Posterior cingulate gyrus (tissue), 11 donors: ENCODE measurements at places on chromosomes 3 and 15.

DNA sequence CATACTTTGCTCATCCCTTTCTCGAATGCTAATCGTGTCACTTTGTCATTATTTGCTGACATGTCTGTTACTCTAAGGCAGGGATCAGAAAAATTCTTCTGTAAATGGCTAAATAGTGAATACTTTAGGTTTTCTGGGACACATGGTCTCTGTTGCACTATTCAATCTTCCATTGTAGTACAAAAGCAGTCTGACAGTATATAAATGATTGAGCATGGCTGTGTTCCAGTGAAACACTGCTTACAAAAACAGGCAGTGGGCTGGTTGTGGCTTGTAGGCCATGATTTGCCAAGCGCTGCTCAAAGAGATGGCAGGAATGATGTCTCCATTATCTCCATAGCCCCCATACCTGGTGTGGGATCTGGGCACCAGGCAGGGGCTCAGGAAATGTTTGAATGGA, 45.6 kb downstream of the TMEM266 start:
- no peak for DNase-seq

- DNase-seq, result no peak
Measured at GRCh38 chr3:21747376-21747775, 3.6 kb downstream of the ZNF385D start.

- no peak for DNase-seq
Measured at GRCh38 chr3:100556673-100557310, 52.6 kb upstream of the ADGRG7 start.

DNA sequence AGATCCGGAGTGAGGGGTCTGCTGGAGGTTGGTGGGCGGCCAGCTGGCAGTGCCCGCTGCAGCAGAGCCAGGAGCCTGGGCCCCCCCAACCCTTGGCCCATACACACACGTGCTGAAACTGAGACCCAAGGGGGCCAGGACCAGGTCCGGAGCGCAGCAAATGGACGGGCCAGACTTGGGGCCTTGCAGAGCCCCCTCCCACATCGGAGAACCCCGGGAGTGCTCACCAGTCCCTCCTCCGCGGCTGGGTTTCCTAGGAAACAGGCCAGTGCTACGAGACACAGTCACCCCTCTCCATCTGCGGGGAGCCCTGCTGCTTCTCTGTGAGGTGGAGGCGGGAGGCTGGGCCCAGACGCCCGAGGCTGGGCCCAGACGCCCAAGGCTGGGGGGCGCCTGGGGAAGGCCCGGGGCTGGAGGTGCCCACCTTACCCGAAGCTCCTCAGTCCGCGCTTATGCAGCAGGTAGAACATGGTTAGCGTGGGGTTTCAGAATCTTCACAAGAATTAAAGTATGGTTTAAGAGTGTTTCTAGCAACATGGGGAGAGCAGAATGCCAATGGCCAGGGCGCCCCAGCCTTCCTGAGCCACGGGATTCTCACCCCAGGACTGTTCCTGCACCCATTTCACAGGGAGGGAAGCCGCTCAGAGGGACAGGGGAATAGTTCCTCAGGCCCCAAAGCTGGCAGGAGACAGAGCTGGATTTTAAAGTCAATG, 135.0 kb upstream of the PRR20G start:
- DNase-seq, result peak; percentile 39

DNA sequence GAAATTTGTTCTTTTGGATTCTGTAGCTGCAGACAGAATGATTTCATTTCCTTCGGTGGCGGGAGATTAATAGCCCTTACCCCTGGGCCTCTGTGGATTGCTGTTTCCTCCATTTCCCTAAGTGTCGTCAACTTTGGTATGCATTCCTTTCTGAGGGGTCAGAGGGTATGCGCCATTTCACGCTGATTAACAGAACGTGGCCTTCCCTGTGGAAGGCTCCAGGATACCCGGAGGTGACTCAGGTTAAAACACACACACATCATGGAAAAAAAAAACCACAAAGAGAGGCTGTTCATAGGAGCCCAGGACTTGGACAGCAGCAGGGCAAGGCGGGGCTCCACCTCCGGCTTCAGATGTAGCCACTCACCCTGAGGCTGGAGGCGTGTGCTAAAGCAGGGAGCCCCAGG, 51.9 kb downstream of the EPHB1 start:
- no peak for DNase-seq

- DNase-seq, result peak; percentile 50
Measured at GRCh38 chr15:62059816-62060112, 483 bp downstream of the VPS13C start.
